ENCODE measurements at places on chromosomes 12 and 14.
A peak's percentile ranks its signal among the peaks of the same experiment; 100 is the strongest.

GRCh38 chr12:20212658-20213555 is 155.4 kb upstream of the PDE3A start:
- DNase-seq: peak; percentile 27

DNA sequence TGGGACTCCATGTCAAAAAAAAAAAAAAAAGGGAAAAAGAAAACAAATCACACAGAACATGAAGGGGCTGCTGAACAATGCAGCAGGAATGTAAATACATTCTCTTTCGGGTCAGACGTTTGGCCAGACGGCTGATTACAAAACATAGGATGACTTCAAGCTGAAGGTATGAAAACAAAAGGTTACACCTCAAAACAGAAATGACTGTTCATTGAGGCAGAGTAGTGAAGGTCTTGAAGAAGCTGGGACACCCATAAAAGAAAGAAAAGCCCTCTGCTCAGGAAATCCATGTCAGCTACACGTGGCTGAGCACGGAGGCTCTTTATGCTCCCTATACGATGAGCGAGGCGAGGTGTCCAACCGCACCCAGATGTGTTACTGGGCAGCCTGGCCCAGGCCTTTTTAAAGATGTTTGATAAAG is 37.7 kb downstream of the FGD4 start:
- no peak for DNase-seq

DNA sequence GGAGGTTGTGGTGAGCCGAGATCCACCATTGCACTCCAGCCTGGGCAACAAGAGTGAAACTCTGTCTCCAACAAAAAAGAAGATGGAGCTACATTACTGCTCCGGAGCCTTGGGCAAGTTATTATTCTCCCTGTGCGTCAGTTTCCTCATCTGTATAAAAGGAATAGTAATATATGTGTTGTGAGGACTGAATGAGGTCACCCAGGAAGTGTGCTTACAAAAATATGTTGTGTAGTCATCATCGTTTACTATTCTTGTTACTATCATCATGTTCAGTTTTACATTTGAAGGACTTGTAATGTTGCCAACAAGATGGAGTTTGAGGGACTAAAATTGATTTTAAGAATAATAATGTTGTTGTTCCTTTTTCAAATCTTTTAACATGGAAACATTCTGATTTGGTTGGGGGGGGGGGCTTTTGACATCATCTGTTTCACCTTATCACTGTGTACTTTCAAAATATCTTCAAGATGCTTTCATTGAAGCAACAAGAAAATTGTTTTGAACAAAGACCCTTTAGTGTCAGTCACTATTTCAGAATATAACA is 156.8 kb downstream of the PDE3A start:
- DNase-seq: no peak

GRCh38 chr14:73269729-73270531 is 32.6 kb downstream of the PAPLN start:
- no peak for DNase-seq

GRCh38 chr14:82080370-82080769 is 546.7 kb upstream of the SEL1L start:
- DNase-seq: peak; percentile 38

DNA sequence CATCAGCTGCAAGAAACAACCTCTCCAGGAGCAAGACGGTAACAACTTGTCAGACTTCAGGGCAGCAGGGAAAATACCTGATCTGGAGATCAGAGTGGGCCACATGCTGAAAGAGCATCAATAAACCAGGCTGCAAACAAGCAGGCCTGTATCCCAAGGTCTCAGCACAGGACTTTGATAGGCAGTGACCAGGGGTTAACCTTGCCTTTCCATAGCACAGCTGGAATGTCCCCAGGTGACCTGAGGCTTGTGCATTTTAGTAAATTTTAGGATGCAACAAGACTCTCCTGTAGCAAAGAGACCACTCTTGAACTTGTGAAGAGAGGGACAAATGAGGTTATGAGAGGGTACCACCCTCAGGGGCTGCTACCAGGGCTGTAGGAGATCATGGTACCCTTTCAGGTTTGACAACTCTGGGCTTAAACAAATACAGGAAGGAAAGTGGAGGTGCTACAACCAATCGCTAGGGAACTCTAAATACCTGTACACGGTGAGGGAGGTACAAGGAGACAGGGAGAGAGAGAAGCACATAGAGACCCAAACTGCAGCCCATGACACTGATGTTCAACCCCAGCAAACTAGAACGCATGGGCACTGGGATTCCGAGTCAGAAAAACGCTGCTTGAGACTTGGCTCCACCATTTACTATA is 95.4 kb upstream of the EVL start:
- no peak for DNase-seq

GRCh38 chr12:113329022-113329790 is 5.7 kb downstream of the SLC8B1 start:
- DNase-seq: no peak

GRCh38 chr14:42149609-42150261 is 543.1 kb downstream of the LRFN5 start:
- no peak for DNase-seq

DNA sequence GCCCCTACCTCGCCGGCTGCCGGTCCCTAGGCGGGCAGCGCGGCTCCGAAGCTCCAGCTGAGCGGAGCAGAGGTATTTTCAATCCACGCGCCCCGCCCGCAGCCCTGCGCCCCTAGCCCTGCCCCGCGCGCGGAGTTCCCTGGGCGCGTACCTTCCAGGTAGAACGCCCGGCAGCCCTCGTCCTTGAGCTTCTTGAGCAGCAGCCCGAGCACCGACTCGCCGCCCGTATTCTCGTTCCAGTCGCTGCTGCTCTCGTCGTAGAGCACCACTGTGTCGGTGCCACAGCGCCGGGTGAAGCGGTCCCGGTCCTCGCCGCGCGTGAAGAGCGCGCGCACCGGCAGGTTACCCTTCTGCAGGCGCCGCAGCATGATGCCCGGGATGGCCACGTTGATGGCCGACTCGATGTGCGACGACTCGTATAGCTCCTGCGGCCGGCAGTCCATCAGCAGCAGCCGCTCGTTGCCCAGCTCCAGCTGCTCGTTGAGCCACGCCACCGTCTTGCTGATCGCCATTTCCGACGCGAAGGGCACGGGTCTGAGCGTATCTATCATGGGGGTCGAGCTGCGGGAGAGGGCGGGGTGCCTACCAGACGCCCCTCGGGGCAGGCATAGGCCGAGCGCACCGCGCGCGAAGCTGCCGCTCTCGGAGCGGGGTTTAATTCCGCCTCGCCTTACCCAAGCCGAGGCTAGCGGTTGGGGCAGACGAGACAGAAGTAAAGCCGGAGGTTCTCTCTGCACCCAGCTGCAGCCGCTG is 636 bp downstream of the DUSP6 start:
- no peak for DNase-seq

DNA sequence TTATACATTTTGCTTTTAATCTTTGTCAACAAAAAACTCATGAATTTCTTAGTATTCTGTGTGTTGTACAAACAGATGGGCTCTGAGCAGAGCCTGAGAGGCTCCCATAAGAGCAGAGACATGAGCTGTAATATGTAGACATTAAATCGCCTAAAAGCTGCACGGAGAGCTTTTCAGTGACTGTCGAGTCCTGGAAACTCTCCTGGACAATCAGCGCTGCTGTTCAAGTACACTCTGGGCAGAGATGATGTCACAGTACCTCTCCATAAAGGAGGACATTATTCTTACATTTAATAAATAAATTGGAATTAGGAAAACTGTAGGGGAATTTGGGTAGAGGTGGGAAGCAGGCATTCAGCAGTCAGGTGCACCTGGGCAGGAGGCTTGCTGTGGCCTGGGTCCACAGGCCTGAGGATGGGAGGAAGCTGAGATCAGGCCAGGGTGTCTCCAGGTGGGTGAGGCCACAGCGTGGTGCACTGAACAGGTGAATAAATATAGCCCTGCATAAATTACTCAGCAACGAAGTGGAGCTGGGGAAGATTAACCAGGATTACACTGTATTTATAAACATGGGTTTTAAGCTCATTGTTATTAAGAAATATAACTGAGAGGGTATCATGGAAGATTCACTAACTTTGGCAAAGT is 13.3 kb upstream of the TCL1A start:
- DNase-seq: no peak

- DNase-seq: no peak
Measured at GRCh38 chr12:96041181-96041580, 5.8 kb upstream of the LTA4H start.

DNA sequence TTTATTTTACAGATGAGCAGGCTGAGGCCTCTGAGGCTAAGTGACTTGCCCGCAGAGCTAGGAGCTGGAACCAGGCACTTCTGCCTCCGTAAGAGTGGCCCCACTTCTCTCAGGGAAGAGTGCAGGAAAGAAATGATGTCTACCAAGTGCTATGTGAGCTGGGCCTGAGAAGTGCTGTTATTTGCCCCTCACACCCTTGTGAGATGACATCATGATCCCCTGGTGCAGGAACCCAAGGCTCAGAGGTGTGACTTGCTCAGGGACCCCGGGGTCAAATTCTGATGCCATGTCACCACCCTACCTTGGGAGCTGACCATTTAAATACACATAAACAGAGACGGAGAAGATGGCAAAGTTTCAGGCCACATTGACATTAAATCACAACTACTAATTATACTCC is 63.7 kb upstream of the DDX11 start:
- no peak for DNase-seq

GRCh38 chr14:64915797-64916196 is 1.5 kb downstream of the CHURC1 start:
- no peak for DNase-seq

GRCh38 chr14:94320243-94320642 is 2.9 kb downstream of the SERPINA6 start:
- DNase-seq: peak; percentile 9

- no peak for DNase-seq
Measured at GRCh38 chr14:85731186-85731585, 201.2 kb downstream of the FLRT2 start.

All from NCI-H1436 treated with DMSO at 0.1 percent for 48 hours (cell line).